Left ventricle myocardium superior (tissue), 1 donor: ENCODE measurements at places on chromosomes 16 and 17. TPM values are rescaled to one million over a fixed set of nuclear protein-coding genes. Genes with fewer than 3 reads are reported as not detected.

Gene STAT5A
- 13.8 TPM for total RNA-seq

Gene KCNH4
- total RNA-seq, result 0.15 TPM

Gene KPNB1
- 169 TPM for total RNA-seq

Gene ZNF469
- 1.0 TPM for total RNA-seq
